HAP-1 (cell line): ENCODE measurements at places on chromosomes 13 and 19.

- DNase-seq, result no peak
Observed at GRCh38 chr13:81781471-81781870, 1440.5 kb upstream of the SPRY2 start.

DNA sequence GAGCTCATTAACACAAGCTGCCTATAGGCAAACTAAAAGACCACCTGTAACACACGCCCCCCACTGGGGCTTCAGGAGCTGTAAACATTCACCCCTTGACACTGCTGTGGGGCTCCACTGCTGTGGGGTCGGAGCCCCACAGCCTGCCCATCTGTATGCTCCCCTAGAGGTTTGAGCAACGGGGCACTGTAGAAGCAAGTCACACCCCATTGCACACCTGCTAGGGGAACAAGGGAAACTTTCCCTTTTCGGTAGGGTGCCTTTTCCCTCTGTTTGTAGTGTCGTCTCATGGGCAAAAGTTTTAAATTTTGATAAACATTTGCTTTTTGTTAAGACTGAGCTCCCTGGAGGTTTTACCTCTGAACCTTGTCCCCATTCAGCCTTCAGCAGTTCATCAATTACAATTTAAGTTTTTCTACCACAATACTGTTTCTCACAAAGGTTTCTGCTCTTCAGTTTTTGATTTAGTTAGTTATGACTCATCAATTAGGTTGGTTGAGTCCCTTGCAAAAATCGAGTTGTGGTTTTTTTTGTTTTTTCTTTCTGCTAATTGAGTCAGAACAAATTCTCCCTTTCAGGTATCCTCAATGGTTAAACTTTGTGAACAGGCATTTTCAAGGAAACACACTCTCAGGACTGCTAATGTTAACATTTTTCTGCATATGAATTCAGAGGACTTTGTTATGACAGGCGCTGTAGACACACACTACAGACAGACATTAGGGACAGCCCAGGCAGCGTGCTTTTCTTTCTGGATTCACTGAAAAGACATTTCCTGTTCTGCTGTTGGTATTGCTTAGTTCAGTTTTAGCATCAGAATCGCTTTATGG is 35.1 kb downstream of the ZNF433 start:
- DNase-seq, result no peak

DNA sequence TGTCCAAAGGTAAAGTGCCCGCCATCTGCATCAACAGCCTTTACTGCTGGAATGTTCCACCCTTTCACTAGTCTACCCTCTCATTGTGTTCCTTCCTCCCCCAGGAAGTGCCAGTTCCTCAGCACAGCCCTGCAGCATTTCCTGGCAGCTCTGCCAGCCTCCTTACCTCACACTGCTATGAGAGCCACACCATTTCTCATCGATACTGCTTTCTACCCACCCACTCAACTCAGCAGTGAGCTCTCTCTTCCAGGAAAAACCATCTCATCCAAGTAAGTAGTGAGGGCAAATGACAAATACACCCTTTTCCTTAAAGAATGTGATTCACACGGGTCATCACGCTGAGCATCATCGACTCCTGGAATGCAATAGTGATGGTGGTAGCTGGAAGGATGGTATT is 19.8 kb downstream of the UQCRFS1 start:
- DNase-seq, result no peak

- peak; percentile 92 for DNase-seq
Observed at GRCh38 chr19:4139614-4140236, 13.7 kb upstream of the CREB3L3 start.

DNA sequence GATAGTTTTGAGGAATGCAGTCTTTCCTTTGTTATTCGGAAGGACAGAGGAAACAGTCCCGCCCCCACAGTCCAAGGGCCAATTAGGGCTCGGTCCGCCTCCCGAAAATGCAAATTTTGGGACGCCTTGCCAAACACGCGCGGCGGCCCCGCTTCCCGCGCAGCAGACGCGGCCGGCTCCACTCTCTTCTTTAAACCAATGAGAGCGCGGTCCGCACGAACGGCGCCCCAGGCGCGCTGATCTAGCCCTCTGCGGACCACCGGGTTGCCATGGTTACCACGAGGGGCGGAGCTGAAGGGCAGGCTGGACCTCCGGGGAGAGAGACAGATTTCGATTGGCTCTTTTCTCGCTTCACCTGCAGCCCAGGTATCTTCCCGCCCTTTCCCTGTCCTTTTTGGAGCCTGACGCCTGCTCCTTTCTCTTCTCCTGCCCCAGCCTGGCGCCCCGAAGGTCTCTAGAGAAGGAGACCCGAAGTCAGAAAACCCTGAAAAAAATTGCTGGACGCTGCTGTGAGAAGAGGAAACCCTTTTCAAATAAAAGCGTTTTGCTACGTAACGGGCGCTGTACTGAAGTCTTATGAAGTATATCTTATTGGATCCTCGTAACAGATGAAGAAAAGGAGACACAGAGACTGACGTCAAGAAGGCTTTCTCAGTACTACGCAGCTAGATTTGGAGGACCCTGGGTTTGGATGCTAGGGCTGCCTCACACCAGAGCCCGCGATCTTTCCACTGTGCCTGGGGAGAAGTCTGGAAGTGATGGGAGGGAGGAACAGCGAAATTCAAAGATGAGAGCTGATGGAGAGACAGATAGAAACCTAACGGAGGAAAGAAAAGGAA is 2.0 kb downstream of the PTH2 start:
- peak; percentile 77 for DNase-seq

- no peak for DNase-seq
Observed at GRCh38 chr19:58001895-58002369, 688 bp downstream of the ZNF606 start.

DNA sequence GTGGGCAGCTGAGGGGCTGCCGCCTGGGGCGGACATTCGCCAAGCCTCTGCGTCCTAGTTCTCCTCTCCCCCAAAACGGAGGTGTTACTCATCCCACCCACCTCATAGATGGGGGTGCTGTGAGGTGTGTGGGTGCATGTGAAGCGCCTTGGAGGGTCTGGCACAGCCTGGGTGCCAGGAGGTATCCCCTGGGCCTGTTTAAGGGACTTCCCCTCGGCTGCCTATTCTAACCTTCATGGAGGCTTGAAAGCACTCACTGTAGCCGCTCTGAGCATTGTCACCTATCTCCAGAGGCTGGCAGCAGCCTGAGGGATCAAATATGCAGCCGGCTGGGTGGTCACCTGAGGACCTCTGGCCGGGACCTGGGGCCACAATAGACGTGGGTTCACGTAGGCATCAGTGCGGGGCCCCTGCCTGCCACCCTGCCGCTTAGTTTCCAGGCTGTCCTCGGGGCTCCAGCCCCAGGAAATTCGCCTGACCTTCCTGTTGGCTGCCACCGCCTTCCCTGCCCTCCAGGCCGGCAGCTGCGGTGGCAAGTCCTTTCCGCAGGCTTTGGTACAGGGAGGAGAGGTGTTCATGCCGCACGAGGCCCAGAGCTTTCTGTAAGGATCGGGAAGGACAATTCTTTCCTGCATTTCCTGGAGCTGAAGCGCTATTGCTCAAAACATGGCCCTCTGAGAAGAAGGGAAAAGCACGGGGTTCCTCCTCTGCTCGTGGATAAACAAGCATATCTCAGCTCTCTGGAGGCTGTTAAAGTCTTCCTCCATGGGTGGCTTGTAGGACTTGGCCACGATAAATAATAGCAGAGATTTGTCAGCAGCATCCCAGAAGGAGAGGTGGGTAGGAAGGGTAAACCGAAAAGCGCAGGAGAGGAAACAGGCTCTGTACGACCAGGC is 4.6 kb downstream of the COL4A2 start:
- DNase-seq, result no peak

GRCh38 chr13:71785361-71785760 is 81.6 kb downstream of the DACH1 start:
- peak; percentile 60 for DNase-seq

GRCh38 chr19:13260883-13261653 is 110.9 kb downstream of the IER2 start:
- no peak for DNase-seq
